Stimulated activated CD4-positive, alpha-beta T cell treated with anti-CD3 and anti-CD28 coated beads, Interleukin-2, amount 100 ng/mL, for 48 hours (primary cell): ENCODE measurements at places on chromosomes 12 and 14.
A peak's percentile ranks its signal among the peaks of the same experiment; 100 is the strongest.

- DNase-seq: peak; percentile 15
Measured at GRCh38 chr14:96584199-96584906, 82.2 kb downstream of the PAPOLA start.

- DNase-seq: no peak
Measured at GRCh38 chr14:79972230-79972629, 239.1 kb downstream of the DIO2 start.

- no peak for DNase-seq
Measured at GRCh38 chr12:49298160-49298559, 3.2 kb downstream of the PRPH start.

- peak; percentile 71 for DNase-seq
Measured at GRCh38 chr14:102096569-102097188, 9.8 kb upstream of the HSP90AA1 start.

DNA sequence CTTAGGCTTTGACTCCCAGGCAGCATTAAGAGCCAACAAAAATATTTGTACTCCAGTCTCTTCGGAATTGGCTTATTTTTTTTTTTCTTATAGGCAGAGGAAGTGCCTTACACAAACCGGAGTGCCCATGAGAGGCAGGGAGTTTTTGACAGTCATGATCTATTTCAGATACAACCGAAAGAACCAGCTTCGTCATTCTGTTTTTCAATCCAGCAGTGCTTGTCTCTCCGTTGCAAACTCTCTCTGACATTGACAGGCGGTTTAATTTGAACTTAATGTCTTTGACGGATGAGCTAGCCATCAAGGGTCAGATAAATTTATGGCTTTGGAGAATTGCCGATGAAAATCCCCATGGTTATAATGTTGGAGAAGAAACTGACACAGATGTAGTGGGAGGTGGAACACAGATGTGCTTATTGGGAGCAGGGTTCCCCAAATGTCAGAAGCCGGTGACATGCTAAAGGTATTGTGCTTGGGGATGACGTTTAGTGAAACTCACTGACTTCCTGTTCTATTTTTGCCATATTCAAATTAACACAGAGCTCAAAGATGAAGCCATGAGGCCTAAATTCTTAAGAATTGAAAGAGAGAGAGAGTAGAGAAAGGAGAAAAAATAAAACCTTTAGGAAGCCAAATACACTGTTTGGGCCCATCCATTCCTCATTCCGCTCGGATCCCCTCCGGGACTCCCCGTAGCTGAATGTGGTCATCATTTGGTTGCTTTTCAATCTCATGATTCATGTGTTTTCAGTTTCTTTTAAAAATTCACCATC, 59.7 kb downstream of the PLXNC1 start:
- peak; percentile 24 for DNase-seq

GRCh38 chr14:61429316-61429715, 107.9 kb downstream of the PRKCH start:
- DNase-seq: no peak

DNA sequence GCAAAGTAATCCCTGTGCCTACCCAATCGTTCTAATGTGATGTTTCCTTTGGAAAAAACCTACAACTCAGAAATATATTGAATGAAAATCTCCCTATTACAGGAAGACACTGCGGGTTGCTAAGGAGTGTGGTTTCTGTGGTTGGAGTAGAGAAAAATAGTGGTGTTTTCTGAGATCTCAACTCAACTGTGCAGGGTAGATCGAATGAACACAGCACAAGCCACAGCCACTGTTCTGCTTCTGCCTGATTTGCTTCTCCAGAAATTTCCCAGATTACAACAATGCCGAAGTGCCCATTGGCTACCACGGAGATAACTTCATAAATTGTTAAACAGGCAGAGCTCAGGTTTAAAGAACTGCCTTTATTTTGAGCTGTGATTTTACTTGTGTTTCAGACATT, 480.4 kb downstream of the DIO2 start:
- DNase-seq: no peak

DNA sequence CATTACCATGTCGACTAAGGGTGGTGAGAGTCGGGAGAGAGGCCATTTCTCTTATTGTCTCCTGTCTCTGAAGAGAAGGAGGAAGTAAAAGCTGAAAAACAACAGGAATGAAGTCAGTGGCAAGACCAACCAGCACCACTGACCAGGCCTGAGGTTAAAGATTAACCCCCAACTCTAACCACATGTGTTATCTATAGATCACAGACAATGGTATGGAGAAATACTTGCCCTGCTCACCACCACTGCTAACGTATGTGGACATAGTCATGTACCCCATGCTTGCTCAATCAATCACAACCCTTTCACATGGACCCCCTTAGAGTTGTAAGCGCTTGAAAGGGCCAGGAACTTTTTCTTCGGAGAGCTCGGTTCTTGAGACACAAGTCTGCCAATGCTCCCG, 690.9 kb upstream of the LMO3 start:
- DNase-seq: no peak

- no peak for DNase-seq
Measured at GRCh38 chr14:58805057-58805456, 167.3 kb downstream of the DACT1 start.

GRCh38 chr12:124874188-124874587, 10.5 kb upstream of the SCARB1 start:
- DNase-seq: no peak
